Hair follicular keratinocyte (primary cell): ENCODE measurements at places on chromosomes 7 and 10. TPM values are rescaled to one million over a fixed set of nuclear protein-coding genes. Genes with fewer than 3 reads are reported as not detected.

ZDHHC6 gene
- 17.7 and 27.6 TPM in 2 replicates for total RNA-seq

SPDYE1 gene
- total RNA-seq: not detected in 2 replicates

PLCE1 gene
- under 0.01 TPM in 2 replicates for total RNA-seq

SPDYE16 gene
- not detected in 2 replicates for total RNA-seq

HOXA4 gene
- total RNA-seq: 1.6 TPM in 2 replicates

SGPL1 gene
- 25.0 and 31.1 TPM in 2 replicates for total RNA-seq

NRCAM gene
- total RNA-seq: 2.0 and 11.8 TPM in 2 replicates

C10orf143 gene
- total RNA-seq: 2.0 TPM in 1 of 2 replicates, not detected in the other

GARIN1A gene
- total RNA-seq: not detected in 2 replicates

CPA2 gene
- total RNA-seq: 0.11 TPM in 1 of 2 replicates, not detected in the other

MYO1G gene
- 0.08 TPM in 1 of 2 replicates, not detected in the other for total RNA-seq

FXYD4 gene
- total RNA-seq: not detected in 2 replicates

LRIT1 gene
- not detected in 2 replicates for total RNA-seq

NOS3 gene
- total RNA-seq: 1.8 and 3.7 TPM in 2 replicates

PTF1A gene
- not detected in 2 replicates for total RNA-seq

NACAD gene
- total RNA-seq: 1.2 and 3.4 TPM in 2 replicates

SH2B2 gene
- 5.5 and 6.4 TPM in 2 replicates for total RNA-seq

ASB15 gene
- total RNA-seq: not detected in 2 replicates

GJD4 gene
- total RNA-seq: not detected in 2 replicates

AMPH gene
- 0.04 TPM in 1 of 2 replicates, not detected in the other for total RNA-seq

TET1 gene
- total RNA-seq: 0.04 and 0.16 TPM in 2 replicates

CYTH3 gene
- total RNA-seq: 22.5 and 26.2 TPM in 2 replicates

NRP1 gene
- total RNA-seq: 32.4 and 47.3 TPM in 2 replicates

RHEB gene
- total RNA-seq: 71.8 and 90.1 TPM in 2 replicates

COL26A1 gene
- total RNA-seq: not detected in 2 replicates

FOXI2 gene
- not detected in 2 replicates for total RNA-seq

DMTF1 gene
- total RNA-seq: 18.5 and 25.4 TPM in 2 replicates

DDX50 gene
- 40.9 and 41.7 TPM in 2 replicates for total RNA-seq

MPP7 gene
- total RNA-seq: 3.8 TPM in 2 replicates

ZNF736 gene
- total RNA-seq: 3.2 and 3.7 TPM in 2 replicates

FKBP6 gene
- not detected in 2 replicates for total RNA-seq

MMP21 gene
- total RNA-seq: not detected in 2 replicates

PCDH15 gene
- total RNA-seq: not detected in 2 replicates

TUBB8 gene
- not detected in 2 replicates for total RNA-seq

DDIT4 gene
- 804 and 1,132 TPM in 2 replicates for total RNA-seq

CDC14C gene
- total RNA-seq: not detected in 2 replicates

ODAD2 gene
- total RNA-seq: 0.23 TPM in 1 of 2 replicates, not detected in the other

SEMA3D gene
- 0.04 and 0.08 TPM in 2 replicates for total RNA-seq

GIMAP8 gene
- 0.19 TPM in 1 of 2 replicates, not detected in the other for total RNA-seq

HDAC9 gene
- 3.0 and 11.1 TPM in 2 replicates for total RNA-seq

SFTPD gene
- total RNA-seq: 0.08 TPM in 1 of 2 replicates, not detected in the other

TRIL gene
- not detected in 2 replicates for total RNA-seq

NME8 gene
- not detected in 2 replicates for total RNA-seq

RET gene
- total RNA-seq: 0.11 and 2.5 TPM in 2 replicates

PRSS37 gene
- not detected in 2 replicates for total RNA-seq
